ENCODE measurements at places on chromosomes 1 and 21.

DNA sequence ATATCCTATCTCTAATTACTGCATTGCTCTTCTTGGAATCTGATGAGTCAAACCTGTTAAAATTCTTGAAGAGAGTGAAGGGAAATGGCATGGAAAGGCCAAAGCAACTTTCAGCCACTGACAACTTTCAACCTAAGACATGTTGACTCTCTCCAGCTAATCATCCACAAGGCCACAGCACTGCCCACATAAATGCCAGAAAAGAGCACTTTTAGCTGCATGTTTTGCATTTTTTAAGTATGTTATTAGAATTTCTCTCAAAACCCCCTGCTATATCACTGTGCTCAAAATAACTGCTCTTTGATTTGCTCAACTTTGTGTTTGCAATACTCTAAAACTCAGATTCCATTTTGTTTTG, 352.5 kb downstream of the ADGRL2 start:
- DNase-seq: no peak

DNA sequence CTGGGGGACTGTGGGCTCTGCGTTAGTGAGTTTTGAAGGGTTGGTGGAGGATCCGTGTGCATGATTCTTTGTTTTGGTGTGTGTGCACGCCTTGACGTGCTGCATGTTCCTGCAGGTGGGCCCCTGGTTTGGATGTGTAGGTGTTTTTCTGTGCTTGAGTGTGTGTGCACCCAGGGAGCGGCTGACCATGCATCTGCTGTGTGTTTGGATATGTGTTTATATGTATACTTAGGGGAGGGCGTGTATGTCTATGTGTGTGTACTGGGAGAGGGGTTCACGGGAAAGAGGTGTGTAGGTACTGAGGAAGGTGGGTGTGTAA, 1.1 kb downstream of the VANGL2 start:
- DNase-seq: no peak

GRCh38 chr1:229716704-229717103, 90.7 kb downstream of the URB2 start:
- no peak for DNase-seq

DNA sequence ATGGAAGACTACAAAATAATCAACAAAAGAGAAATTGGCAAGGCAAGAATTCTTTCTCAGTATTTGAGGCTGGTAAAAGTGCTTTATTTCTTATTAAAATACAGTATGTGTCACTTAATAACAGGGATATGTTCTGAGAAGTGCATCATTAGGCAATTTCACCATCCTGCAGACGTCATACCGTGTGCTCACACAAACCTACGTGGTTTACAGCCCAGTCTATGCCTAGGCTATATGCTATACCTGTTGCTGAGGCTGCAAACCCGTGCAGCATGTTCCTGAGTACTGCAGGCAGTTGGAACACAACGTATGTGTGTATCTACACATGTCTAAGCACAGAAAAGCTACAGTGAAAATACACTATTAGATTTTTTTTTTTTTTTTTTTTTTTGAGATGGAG, 2.7 kb upstream of the CCDC27 start:
- no peak for DNase-seq

DNA sequence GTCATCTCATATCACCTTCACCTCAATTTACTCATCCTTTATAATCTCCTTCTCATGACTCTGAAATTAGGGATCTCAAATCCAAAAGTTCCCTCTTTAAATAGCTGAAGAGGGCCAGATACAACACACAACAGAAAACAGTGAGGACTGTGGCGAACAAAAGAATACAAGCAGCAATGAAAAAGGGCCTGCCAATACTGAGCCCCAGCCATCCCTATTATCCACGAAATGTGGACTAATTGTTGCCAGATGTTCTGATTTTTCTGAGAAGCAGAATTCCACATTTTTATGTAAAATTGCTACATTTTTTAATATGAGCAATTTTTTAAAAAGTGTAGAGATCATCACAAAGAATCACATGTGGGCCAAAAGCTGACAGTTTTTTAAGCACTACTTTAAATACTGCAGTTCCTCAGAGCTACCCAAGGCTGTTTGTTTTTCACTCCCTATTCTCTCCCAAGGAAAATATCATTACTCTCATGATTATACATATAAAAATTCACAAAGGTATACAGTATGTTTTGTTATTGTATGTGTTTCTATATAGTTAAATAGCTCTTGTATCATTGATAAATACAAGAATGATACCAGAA, 90.0 kb downstream of the ASH1L start:
- no peak for DNase-seq
